ENCODE measurements at places on chromosomes 4 and X.

- no peak for DNase-seq
Observed at GRCh38 chrX:152733261-152733975, at the start of the genes CSAG1 and MAGEA12. CSAG1 (minus strand) TSS chrX:152733721; CDS start chrX:152732460, 1,261 bp downstream. MAGEA12 (plus strand) TSS chrX:152733757; CDS start chrX:152736162, 2,405 bp downstream.

DNA sequence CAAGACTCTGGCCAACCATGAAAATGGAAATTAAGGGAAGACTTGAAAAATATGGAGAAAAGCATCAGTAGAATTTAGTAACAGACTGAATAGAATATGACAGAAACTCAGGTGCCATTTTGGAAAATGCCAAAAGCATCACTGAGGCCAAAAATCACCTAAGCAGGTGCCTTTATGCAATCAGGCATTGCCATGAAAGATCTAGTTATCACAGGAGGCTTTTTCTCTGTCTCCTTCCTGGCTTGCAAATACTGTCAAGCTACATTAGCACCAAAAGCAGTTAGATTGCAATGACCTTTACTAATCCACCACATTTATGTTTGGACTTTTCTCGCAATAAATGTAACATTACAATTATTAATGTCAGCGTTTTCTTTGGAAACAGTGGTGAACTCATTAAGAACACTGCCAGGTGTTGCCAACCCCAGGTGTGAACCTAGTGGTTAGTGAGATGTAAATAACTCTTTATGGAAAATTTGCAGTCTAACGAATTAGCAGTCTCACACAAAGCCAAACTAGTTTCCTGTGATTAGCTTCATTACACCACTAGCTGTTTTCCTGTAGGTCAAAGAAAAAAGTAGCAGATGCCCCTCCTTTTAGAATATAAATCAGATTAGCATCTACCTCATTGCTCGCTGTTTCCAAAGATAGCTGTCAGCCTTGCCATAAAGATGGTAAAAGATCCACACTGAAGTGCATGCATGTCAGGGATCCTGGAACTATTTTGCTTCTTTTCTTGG, 1568.4 kb upstream of the TENM3 start:
- no peak for DNase-seq

GRCh38 chr4:36244257-36245082, at the start of gene ARAP2:
ARAP2 (minus strand) TSS chr4:36244514; CDS start chr4:36229486, 15,028 bp downstream.
- no peak for DNase-seq

DNA sequence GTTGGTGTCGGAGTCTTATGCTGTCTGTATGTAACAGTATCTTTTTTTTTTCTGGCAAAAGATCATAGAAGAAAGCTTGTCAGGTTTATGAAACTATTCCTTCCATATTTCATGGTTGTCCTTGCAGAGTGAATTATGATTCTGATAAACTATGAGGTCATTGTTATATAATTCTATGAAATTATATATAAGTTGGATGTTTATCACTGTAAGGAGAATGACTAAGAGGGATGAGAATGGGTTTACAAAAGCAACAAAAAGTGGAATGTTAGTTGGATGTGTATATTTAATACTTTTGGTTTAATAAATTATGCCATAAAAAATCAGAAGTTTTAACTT, 43.1 kb downstream of the RAPGEF2 start:
- no peak for DNase-seq

DNA sequence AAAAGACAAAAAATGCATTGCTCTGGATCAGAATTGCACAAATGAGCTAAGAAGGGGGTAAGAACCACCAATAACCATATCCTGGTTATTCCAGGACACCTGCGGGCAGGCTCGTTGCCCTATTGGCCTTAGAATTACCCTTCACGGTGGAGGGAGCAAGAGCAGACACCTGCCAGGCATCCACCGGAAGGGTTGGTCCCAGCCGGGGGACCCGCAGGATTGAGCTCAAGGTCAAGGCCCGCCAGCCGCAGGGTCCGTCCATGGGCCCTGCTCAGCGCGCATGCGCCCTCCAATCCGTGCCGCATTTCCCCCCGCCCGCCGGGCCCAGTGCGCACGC, 575 bp downstream of the SLC25A6 start:
- DNase-seq: no peak

GRCh38 chr4:122914938-122915337, 7.5 kb downstream of the NUDT6 start:
- no peak for DNase-seq

- no peak for DNase-seq
Observed at GRCh38 chrX:136209016-136209738, 42.0 kb downstream of the MAP7D3 start.

DNA sequence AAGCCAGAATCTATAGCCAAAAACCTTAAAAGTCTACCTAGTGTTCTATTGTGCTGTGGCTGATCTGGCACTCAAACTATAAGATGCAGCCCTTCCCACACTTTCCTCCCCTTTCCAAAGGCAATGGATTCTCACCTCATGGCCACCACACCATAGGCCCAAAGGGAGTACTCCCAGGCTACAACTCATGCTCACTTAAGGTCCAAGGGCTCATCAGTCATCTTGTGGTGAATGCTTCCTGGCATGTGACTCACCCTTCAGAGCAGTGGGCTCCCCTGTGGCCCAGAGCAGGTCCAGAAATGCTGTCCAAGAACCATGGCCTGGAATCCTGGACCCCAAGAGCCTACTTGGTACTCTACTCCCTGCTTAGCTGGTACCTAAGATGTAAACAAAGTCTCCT, 181.0 kb downstream of the CHRDL1 start:
- DNase-seq: no peak

DNA sequence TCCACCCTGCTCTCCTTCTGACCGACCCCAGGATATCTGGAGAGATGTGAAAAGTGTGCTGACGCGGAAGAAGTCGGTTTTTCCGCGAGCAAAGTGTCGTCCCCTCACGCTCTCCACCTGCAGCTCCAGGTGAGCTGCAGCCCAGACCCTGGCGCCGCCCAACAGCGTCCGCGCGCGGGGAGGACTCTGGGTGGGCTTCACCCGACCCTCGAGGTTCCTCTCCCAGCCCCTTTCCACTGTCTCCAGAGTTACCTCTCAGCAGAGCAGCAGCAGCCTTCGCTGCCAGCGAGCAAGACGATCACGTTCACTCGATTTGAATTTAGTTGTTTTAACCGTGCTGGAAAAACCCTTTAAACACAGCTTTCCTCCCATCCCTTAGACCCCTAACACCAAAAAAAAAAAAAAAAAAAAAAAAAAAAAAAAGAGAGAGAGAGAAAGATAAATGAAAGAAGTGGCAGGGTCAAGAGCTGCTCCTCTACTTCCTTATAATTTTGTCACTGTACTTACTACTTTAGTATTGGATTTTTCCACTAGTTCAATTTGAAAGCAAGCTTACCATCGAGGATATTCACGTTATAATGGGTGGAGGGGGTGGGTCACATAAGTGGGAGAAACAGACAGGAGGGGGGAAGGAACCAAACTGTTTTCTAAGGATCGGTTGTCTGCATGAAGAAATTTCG, 758 bp upstream of the NR3C2 start:
- DNase-seq: peak; percentile 2

- DNase-seq: no peak
Observed at GRCh38 chrX:48530736-48531135, 8.8 kb upstream of the TBC1D25 start.

GRCh38 chr4:43457866-43458265, 565.4 kb downstream of the GRXCR1 start:
- no peak for DNase-seq

DNA sequence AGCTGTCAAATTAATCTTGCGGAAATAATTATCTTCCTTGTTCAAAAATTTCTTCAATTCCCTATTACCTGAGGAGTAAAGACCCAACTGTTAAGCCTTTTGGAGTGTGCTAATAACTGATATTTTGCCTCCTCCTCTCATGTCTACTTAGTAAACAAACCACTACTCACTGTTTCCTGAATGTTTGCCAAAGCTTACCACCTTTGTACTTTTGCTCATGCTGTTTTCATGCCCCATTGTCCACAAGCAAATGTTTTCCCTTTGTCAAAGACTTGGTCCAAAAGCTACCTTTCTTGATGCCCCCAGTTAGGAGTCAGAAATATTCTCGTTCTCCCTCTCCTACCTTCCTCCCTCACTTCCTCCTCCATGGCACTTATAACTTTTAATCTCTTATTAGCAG, 226.1 kb downstream of the ENOX2 start:
- DNase-seq: no peak

- no peak for DNase-seq
Observed at GRCh38 chr4:125520258-125520990, 205.7 kb downstream of the FAT4 start.

DNA sequence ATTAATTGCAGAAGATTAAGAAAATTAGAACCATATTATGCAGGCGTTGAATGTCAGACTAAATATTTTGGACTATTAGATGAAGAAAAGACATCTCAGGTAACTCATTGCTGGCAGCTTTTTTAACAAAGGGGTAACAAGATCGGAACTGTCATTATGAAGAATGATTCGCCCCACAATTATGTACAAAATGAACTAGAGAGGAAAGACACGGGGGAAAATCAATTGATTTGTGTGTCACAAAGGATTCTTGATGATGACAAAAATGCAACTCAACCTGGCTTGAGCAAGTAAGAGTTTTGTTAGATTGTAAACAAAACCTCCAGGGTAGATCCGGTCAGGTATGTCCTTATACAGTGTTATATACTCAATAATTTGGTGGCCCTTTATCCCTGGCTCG, 12.5 kb upstream of the DCLK2 start:
- no peak for DNase-seq

DNA sequence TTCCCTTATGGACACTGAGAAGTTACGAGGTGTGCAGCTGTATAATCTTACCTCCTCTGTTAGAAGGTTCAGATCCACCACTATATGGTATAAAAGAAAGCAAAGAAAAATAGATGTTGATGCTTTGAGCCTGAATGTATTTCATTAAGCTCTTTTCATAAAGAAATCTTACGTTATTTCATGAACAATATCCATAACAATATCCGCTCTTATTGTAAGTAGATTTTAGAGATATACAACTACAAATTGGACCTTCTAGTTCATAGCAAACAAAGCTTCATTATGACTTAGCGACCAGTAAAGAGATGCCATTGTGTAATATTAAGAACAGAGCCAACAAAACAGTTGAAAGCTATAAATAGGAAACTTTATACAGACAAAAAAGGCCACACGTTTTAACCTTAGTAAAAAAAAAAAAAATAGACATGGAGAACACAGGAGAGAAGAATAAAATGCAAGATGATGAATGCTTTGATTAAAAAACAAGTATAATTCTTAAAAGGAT, 203.6 kb downstream of the PDGFC start:
- DNase-seq: no peak

- no peak for DNase-seq
Observed at GRCh38 chr4:155799116-155799793, 40.4 kb downstream of the GUCY1B1 start.

- DNase-seq: no peak
Observed at GRCh38 chr4:67401902-67402301, 143.4 kb downstream of the CENPC start.

DNA sequence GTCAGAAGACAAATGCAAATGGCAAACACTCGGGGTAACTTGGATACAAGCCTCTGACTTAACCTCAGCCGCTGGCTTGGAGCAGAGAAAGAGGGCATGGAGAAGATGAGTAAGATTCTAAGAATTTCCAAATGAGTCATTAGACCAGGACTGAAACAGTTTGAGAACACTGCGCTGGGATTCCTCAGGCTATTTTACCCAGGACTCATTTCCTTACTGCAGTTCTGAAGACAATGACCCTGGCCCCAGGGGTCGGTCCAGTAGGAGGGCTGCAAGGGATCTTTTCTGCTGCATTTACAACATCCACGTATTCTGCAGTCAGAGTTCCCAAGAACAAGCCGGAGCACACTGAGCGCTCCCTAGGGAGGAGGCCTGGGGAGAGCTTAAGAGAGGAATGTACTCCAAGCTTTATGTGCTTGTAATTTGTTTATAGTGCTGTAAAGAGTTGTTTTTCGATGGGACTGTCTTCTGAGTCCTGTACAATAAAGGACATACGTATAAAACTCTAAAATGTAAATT, 27.3 kb upstream of the SORBS2 start:
- DNase-seq: no peak

- DNase-seq: no peak
Observed at GRCh38 chr4:109072595-109072994, 229.9 kb downstream of the COL25A1 start.

- no peak for DNase-seq
Observed at GRCh38 chrX:149629730-149630387, 1.7 kb downstream of the TMEM185A start.
